Brain pericyte (primary cell): ENCODE measurements at places on chromosomes 2 and 18.

DNA sequence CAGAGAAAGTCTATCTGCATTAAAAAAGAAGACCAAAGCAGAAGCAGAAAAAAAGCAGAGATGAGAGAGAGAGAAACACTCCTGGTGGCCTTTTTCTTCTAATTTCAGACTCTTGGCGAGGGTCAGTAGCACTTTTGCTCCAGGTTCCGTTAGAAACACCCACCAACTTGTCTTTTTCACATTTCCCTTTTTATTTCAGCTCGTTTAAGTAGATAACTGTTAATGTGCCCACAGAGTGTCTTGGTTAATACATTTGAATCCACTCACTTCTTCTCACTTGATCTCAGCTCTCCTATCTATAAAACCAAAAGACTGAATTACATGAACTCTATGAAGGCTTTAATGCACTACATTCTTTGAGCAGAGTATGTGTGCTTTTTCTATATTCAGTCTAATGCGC, 63.1 kb downstream of the AAK1 start:
- DNase-seq = no peak

DNA sequence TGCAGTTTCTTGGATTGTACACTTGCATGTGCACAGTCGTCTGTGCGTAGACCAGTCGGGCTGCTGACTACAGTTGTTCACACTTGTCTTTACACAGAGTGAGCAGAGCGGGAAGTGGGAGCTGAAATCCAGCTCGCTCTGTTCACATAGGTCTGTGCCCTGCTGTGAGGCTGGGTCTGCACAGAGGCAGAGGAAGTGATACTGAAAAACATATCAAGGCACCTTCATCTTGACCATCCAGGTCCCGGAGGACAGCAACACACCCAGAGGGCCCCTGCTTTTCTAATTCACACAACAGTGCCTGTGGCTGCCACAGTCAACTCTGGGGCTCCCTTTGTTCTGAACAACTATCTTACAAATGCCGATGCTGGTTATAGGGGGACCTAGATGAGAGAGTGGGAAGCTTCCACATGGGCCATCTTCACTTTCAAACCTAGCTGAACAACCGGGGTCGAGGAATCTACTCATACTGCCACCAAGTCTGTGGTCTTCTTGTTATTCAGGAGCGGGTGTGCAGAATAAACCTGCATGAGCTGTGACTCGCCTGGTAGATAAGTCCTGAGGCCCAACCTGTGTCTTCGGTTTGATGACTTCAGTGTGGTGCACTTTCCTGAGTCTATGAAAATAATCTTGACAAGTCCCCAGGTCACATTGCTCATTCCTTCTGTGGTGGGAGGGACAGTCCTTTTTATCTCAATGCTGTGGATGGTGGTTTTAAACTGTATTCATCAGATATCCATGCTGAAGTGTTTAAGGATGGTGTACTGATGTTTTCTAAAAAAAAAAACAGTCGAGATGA, 3.5 kb upstream of the ADNP2 start:
- DNase-seq = no peak

DNA sequence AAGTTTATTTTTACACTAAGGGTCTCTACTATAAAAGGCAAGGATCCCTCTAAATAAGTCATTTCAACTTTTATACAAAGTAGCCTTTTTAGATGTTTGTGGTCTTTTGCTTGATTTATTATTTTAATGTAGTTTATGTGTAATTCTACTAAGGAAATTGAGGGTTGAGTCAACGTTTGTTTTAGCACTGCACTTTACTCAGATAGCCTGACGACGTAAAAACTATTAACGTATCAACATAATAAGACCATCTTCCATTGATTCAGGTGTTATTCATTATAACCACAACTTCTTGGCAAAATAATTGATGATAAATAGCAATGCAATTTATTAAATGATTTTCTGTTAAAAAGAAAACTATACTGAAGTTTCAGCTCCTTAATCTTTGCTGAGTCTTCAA, 1103.6 kb upstream of the ACVR2A start:
- DNase-seq = no peak

DNA sequence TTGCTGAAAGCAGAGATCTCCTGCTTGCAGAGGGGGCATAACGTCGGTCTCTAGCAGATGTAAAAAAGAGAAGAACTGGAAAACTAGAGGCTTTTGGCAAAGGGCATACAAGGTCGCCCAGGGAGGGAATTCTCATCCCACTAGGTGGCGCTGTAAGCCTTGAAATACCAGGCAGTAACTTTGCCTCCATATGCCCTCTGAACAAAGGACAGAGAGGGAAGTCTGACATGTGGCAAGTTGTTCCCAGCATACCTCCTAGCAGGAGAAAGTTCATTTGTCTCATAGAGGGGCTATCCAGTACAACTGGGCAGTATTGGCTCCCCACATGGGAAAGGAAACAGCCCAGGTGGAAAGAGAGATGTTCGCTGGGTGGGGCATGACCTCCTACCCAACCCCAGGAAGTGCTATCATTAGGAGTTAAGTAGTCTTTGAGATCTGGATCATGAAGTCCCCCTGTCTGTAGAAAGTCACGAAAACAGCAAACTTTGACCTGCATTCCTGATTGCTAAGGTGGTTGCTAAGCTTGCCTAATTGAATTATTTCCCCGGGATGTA, 39.9 kb downstream of the STK17B start:
- DNase-seq = no peak

DNA sequence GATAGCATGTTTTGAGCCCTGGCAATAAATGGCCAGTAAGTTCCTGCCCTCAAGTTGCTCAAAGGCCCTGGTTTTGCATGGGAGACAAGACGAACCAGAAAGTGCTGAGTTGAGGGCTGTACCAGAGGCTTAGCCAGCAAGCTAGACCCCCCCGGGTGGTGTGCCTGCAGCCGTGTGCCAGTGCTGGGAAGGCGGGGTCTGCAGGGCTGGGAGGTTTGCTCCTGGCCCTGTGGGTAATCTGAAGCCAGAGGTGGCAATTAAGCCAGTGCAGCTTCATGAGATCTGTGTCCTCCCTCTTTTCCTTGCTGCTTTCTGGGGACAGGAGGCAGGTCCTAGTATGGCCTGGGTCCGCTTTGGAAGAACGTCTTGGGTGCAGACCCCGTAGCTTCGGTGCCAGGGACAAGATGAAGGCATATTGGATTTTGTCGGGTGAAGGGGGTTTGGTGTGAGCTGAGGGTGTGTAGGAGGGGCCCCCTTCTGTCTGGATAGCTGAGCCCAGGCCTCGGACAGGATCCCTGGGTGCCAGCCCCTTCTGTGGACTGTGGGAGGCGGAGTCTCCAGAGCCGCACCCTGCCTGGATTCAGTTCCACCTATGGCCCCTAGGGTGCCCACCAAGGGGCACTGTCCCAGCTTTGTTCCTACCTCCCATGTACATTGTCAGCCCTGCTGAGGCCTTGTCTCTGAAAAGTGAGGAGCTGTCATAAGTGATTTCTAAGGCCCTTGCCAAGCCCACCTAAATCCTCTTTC, 15.6 kb downstream of the ATOH8 start:
- DNase-seq = no peak

DNA sequence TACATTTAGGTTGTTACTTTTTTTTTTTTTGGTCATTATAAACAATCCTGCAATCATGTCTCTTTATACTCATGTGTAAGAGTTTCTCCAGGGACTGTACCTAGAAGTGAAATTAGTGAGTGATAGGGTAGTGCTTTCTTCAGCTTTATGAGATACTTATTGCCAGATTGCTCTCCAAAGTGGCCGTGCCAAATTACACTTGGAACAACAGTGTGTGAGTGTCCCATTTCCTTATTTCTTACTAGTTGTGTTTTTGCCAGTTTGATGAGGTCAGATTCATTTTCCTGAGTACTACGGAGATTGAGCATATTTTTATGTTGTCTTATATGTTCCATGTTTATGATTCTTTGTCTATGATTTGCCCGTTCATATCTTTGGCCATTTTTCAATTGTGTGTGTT, 39.2 kb downstream of the GALNT1 start:
- no peak for DNase-seq

DNA sequence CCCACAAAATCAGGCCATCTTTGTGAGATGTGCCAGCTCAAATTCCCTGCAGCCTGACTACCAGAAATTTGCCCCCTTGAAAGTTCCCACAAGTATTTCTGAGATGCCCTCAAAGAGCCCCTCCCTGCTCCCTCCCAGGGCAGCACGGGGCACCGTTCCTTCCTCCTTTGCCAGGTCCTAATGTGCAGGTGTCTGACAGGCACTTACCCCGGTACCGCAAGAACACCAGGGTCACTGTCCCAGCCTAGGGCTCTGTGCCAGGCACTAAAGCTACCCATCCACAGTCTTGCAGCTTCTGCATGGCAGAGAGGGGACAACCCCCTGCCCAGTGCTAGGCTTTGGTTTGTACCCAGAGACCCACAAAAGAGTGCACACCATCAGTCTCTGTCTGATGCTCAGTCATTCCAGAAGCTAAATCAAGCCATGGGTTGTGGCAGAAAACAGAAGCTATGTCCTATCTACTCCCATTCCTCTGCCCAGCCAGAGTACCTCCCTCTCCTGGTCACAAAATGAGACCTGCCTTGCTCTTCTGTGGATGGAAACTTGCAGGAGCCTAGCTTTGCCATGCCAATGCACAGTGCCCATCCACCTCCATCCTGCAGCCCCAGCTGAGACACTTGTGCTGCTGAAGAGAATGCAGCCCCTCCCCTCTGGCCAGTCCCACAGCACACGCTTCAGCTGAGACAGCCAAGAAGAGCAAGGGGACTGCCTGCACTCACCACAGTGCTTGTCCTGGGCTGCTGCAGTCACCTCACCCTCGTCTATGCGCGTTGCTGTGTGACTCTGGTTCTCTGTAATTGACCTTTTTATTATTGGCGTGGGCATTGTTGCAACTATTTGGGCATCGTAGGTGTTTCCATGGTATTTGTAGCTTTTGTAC, 48.7 kb downstream of the INPP5D start:
- no peak for DNase-seq

DNA sequence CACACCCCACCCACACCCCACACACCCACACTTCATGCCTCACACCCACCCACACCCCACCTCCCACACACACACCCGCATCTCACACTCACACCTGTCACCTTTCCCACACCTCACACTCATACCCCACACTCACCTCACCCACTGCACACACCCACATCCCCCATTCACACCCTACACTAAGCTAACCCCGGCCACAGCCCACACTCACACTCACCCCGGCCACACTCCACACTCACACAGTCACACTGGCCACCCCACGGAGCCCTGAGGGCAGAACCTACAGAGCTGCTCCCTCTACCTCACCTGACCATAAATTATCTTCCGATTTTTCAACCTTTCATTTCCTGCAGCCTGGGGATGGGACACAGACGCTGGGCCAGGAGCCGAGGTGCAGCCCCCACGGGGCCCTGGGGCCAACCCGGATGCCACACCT, 241.3 kb downstream of the HDAC4 start:
- DNase-seq = no peak
